Subcutaneous preadipocyte (primary cell): ENCODE measurements at places on chromosomes 5 and 9. TPM values are rescaled to one million over a fixed set of nuclear protein-coding genes. Genes with fewer than 3 reads are reported as not detected.

BRINP1 gene
- total RNA-seq: 1.6 and 4.0 TPM in 2 replicates

AFAP1L1 gene
- total RNA-seq: 8.2 and 16.2 TPM in 2 replicates

PCDHB13 gene
- total RNA-seq: under 0.01 TPM in 2 replicates

MELK gene
- 25.0 and 38.9 TPM in 2 replicates for total RNA-seq

MYORG gene
- total RNA-seq: 0.73 and 0.78 TPM in 2 replicates

XRCC4 gene
- 11.4 and 12.5 TPM in 2 replicates for total RNA-seq

TMEM245 gene
- total RNA-seq: 29.8 and 43.2 TPM in 2 replicates

PHYHD1 gene
- 3.3 and 11.4 TPM in 2 replicates for total RNA-seq

MLLT3 gene
- 9.6 and 12.7 TPM in 2 replicates for total RNA-seq

CDH10 gene
- total RNA-seq: under 0.01 TPM in 1 of 2 replicates, not detected in the other

GRXCR2 gene
- not detected in 2 replicates for total RNA-seq

LCN12 gene
- not detected in 2 replicates for total RNA-seq

PCDHB3 gene
- 0.20 and 0.73 TPM in 2 replicates for total RNA-seq

CATSPER3 gene
- under 0.01 TPM in 1 of 2 replicates, not detected in the other for total RNA-seq

NUP214 gene
- 16.9 and 20.7 TPM in 2 replicates for total RNA-seq

GRIA1 gene
- under 0.01 TPM in 1 of 2 replicates, not detected in the other for total RNA-seq

NRG2 gene
- total RNA-seq: 1.1 and 2.0 TPM in 2 replicates

ATP6V1G1 gene
- total RNA-seq: 46.7 and 74.2 TPM in 2 replicates

PTGR1 gene
- total RNA-seq: 41.2 and 56.2 TPM in 2 replicates

PCDHB14 gene
- total RNA-seq: under 0.01 and 0.20 TPM in 2 replicates

FOXD4L5 gene
- not detected in 2 replicates for total RNA-seq

WNT8A gene
- not detected in 2 replicates for total RNA-seq

LHX6 gene
- total RNA-seq: under 0.01 TPM in 1 of 2 replicates, not detected in the other

AGXT2 gene
- total RNA-seq: not detected in 2 replicates

RORB gene
- total RNA-seq: 0.37 and 1.2 TPM in 2 replicates

MTMR12 gene
- total RNA-seq: 14.7 and 24.2 TPM in 2 replicates

PCDHA4 gene
- under 0.01 TPM in 1 of 2 replicates, not detected in the other for total RNA-seq

ADGRD2 gene
- total RNA-seq: not detected in 2 replicates

SLC6A18 gene
- total RNA-seq: not detected in 2 replicates

TLX3 gene
- total RNA-seq: not detected in 2 replicates

CEMIP2 gene
- total RNA-seq: 32.7 and 54.7 TPM in 2 replicates

RNF20 gene
- 17.3 and 18.8 TPM in 2 replicates for total RNA-seq

FBP2 gene
- total RNA-seq: under 0.01 TPM in 1 of 2 replicates, not detected in the other

DMRTA1 gene
- total RNA-seq: under 0.01 and 0.78 TPM in 2 replicates

OTULINL gene
- total RNA-seq: 0.37 and 0.39 TPM in 2 replicates
